GM18507 (cell line): ENCODE measurements at places on chromosomes 3 and 15.

GRCh38 chr3:71088019-71088708, 495.4 kb downstream of the FOXP1 start:
- no peak for DNase-seq

DNA sequence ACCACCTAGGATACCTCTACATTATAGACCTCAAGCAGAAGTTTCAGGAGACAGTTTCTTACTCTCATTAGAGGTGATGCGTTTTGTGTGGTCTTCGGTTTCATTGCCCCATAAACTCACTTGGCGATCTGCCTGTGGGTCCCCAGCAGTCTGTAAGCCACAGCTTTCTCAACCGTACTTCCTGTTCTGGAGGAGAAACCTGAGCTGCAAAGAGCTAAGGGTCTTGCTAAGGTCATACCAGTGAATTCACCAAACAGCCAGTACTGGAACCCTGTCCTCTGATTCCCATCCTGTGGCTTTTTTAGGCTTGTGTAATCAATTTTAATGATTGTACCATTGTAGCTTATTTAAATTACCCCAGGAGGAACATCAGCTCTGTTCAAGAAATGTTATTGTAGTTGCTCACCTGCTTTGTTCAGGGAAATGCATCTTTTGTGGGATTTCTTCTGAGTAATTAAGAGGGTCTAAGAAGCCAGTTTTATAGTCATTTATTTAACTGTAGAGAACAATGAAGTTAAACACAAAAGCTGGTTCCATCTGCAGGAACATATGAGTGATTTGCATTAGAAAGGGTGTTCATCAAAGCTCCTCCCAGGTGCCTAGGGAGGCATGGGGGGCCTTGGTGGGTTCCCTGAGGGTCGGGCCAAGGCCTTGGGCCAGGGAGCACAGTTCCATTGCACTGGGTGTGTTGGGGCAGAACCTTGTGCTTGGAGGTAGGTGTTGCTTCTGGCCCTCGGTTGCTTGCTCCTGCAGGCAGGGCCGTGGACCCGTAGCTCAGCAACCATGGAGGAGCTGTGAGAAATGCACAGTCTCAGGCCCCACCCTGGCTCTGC, 69.6 kb downstream of the APBA2 start:
- DNase-seq: no peak

GRCh38 chr3:99659032-99659431, 20.6 kb downstream of the COL8A1 start:
- no peak for DNase-seq

DNA sequence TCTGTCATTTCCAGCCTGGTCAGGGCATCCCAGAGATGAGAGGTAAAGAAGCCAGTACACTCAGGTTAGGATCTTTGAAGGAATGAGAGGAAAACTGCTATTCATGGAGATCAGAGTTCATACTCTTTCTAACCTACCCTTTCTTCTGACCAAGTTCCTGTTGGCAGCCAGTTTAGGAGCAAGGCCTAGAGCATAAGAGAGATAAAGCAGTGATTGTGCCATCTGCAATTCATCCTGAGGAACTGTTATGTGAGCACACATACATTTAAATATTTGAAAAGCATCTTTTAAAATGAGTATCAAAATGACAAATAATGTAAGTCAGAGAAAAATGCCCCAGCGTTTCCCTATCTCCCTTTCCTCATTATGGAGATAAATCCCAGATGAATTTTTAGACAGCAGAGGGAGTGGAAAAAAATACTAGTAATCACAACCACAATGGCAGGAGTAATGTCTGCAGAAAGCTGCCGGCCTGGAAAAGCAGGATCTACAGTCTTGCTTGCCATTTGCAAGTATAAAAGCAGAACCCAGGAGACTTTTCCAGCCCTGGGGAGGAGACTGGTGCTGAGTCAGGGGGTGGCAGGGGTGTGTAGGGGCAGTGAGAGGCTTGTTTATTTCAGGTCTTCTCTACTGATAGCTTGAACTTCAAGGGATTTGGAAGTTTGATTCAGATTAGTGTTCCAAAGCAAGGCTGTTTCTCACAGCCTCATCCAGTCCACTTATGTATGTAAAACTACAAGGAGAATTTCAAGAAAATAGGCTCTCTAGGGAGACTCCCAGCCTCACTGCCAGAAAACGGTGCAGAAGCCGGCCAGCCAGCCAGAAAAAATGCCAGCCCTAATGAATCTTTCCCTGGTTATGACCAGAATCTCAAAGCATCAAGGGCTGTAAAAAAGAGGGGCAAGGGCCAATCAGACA, 1052.4 kb downstream of the TUSC7 start:
- DNase-seq: no peak

- no peak for DNase-seq
These were observed 4.6 kb downstream of the WDR53 start for GRCh38 chr3:196563721-196564225.

GRCh38 chr15:87959662-87960061, 296.9 kb downstream of the NTRK3 start:
- DNase-seq: no peak
